ENCODE measurements at places on chromosomes 2 and 18. TPM values are rescaled to one million over a fixed set of nuclear protein-coding genes. Genes with fewer than 3 reads are reported as not detected.

DNA sequence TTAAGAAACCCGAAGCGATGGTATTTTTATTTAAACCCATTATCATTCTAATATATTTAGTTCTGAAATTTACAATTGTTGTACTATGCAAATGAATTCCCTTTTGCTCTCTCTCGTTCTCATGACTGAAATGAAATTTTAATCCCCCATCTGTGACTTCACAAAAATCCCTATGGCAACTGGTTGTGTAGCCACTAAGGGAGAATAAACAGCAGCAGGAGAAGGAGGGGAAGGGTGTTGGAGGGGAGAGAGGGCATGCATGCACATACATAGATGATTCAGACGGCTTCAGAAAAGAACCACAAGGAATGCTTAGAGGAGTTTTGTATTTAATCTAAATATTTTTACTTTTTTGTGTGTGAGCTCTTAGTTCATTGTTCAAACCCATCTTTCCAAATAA, 36.8 kb downstream of the CPS1 start:
- no peaks in the 10 kb centered on the region for H3K36me3 ChIP-seq
- H3K4me1 ChIP-seq = no peaks in the 10 kb centered on the region
- no peak overlapping the region for H3K27ac ChIP-seq
- no peak for DNase-seq
- no peak overlapping the region for H3K4me3 ChIP-seq
- H3K27me3 ChIP-seq = no peaks in the 10 kb centered on the region

- H3K36me3 ChIP-seq = no peaks in the 10 kb centered on the region
- H3K4me1 ChIP-seq = no peaks in the 10 kb centered on the region
- no peak overlapping the region for H3K4me3 ChIP-seq
- no peak for DNase-seq
These were observed 75.4 kb downstream of the SP110 start for GRCh38 chr2:230144355-230144754.

DNA sequence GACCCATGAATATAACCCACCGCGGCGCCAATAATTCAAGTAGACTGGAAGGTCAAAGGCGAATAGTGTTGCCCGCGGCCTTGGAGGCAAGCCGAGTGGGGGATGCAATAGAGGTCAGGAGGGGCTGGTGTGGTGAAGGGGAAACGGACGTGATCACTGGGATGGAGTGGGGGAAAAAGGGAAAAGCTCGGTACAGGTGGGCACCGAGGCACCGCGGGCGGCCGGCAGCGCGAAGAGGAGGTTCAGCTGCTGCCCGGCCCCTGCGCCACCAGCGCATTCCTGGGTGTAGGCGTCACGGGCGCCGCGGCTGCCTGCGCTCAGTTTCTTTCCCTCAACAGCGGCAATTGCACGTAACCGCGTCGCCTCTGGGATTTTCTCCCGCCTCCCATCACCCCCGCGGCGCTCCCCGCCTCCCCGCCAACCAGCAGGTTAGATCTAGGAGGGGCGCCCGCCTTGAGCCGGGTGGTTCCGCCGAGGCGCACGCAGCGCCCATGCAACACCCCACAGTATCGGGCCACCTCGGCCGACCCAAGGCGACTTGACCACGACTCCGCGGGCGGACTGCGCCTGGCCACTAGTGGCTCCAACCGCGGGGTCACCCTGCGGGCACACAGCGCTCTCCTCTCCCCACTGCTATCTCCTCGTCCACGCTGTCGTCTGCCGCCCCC, 1.5 kb downstream of the RND3 start:
- peaks cover under 1% of the 10 kb centered on the region for H3K4me1 ChIP-seq
- DNase-seq = no peak
- H3K4me3 ChIP-seq = peak overlapping the region; percentile 66
- no peaks in the 10 kb centered on the region for H3K36me3 ChIP-seq
- no peaks in the 10 kb centered on the region for H3K27me3 ChIP-seq
- H3K27ac ChIP-seq = peak overlapping the region; percentile 98

DNA sequence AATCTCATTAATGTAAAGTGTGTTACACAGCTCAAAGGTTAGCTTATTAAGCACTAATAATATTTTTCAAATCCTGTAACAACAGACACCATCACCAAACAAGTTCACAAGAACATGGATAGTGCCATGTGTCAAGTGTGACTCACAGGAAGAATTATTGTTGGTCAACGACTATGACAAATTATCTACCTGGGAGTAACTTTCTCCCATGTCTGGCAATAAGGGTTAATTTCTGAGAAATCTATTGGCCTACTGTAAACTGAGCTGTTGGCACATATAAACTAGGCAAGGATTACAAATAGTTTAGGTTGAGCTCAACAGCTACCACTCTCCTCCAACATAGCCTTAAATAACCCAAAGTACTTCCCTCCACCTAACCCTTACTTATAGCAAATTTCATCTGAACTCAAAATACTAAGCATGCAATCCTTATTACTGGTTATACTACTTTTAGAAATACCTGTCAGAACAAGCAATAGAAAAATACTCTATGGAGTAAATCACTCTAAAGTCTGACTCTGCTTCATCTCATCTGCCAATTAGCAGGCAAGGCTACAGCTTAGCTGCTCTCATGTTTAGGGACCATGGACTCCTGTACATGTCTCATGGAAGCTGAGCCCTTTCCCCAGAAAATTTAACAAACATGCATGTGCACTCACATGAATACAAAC, 223.0 kb downstream of the NBAS start:
- no peak for DNase-seq
- peaks cover 6% of the 10 kb centered on the region for H3K27me3 ChIP-seq
- no peaks in the 10 kb centered on the region for H3K4me1 ChIP-seq
- no peaks in the 10 kb centered on the region for H3K36me3 ChIP-seq
- H3K27ac ChIP-seq = no peak overlapping the region

The ASXL3 gene
- 0.18 TPM for total RNA-seq

DNA sequence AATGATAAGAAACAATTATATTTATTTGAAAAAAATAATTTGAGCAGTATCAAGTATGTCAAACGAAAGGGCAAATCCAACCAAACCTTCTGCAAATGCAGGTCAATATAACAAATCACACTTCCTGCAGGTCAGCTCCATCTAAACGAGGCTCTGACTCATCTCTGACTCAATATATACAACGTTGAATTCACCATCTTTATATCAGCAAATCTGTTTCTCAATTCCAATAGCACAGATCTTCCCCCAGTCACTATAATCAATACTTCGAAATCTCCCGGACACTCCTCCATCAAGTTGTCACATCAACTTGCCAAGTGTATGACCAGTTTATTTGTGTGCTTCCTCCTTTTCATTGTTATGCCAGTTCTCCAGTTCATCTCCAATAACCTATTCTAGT, 388.9 kb downstream of the ZEB2 start:
- no peaks in the 10 kb centered on the region for H3K36me3 ChIP-seq
- H3K4me3 ChIP-seq = no peak overlapping the region
- no peaks in the 10 kb centered on the region for H3K4me1 ChIP-seq
- H3K27ac ChIP-seq = no peak overlapping the region

The ATP8B1 gene
- 39.1 TPM for total RNA-seq

DNA sequence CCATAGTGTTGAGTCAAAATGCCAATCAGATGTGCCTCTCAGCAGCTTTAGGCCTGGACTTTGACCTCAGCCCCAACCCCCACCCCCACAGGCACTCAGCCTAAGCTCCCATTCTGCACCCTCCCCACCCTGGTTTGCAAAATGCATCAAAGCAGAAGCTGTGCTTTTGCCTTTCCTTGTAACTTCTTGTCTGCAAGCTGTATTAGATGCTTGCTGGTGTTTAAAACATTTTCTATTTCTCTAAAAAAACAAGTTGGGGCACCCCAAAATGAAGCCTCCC, 26.6 kb upstream of the STEAP3 start:
- no peak for DNase-seq
- no peaks in the 10 kb centered on the region for H3K4me1 ChIP-seq
- H3K36me3 ChIP-seq = no peaks in the 10 kb centered on the region
- H3K4me3 ChIP-seq = no peak overlapping the region
- no peak overlapping the region for H3K27ac ChIP-seq

Data from esophagus squamous epithelium (tissue), 5 donors.